NCI-H2081 (cell line): ENCODE measurements at places on chromosomes 4 and X.

GRCh38 chrX:31331928-31332327 is 260.1 kb upstream of the FTHL17 start:
- DNase-seq = no peak

- DNase-seq = peak; percentile 48
Observed at GRCh38 chr4:168713253-168713652, 216.4 kb downstream of the PALLD start.

DNA sequence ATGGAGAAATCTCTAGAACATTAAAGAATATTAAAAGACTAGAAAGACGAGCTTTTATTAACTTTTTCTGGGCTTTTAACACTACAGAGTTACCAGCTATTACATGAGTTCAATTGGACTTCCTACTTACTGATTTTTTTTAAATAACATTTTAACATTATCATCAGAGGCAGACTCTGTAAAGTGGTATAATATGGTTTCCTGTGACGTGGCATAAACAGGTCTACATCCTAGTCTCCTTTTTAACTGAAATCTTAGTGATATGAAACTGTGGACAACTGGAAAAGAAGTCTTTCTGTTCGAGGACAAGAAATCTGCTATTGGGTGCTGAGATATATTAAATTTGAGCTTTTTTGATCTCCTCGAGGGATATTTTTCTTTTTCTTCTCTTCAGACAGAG is 48.7 kb upstream of the ABCG2 start:
- no peak for DNase-seq

- DNase-seq = no peak
Observed at GRCh38 chr4:167550021-167550420, 315.7 kb upstream of the SPOCK3 start.

- DNase-seq = peak; percentile 24
Observed at GRCh38 chr4:149980941-149981340, 97.3 kb upstream of the DCLK2 start.

- DNase-seq = no peak
Observed at GRCh38 chr4:81359207-81359606, 112.5 kb downstream of the RASGEF1B start.

GRCh38 chrX:152061083-152061482 is 77.3 kb downstream of the MAGEA10 start:
- no peak for DNase-seq

DNA sequence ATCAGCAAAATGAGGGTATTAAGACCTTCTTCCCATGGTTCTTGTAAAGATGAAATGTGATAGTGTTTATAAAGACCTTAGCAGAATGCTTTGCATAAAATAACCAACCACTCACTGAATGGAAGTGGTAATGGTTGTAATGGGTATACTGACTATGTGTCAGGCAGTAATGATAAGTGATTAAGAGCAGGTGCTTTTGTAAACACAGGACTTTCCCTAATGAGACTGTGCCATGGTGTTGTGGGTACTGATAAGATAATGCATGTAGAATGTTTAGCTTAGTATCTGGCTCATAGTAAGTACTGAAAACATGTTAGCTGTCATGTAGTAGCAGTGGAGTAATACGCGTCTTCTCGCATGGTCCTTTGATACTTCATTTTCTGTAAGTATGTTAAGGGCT is 6.9 kb downstream of the LSM6 start:
- DNase-seq = peak; percentile 2

GRCh38 chrX:40966213-40966820 is 118.9 kb upstream of the USP9X start:
- DNase-seq = no peak

- no peak for DNase-seq
Observed at GRCh38 chr4:182346250-182346649, 103.0 kb downstream of the TENM3 start.

GRCh38 chr4:8817096-8817812 is 54.4 kb downstream of the HMX1 start:
- DNase-seq = no peak

- peak; percentile 54 for DNase-seq
Observed at GRCh38 chrX:81195712-81196111, 6.0 kb downstream of the HMGN5 start.

- no peak for DNase-seq
Observed at GRCh38 chrX:49282647-49283011, 13.0 kb downstream of the PPP1R3F start.

DNA sequence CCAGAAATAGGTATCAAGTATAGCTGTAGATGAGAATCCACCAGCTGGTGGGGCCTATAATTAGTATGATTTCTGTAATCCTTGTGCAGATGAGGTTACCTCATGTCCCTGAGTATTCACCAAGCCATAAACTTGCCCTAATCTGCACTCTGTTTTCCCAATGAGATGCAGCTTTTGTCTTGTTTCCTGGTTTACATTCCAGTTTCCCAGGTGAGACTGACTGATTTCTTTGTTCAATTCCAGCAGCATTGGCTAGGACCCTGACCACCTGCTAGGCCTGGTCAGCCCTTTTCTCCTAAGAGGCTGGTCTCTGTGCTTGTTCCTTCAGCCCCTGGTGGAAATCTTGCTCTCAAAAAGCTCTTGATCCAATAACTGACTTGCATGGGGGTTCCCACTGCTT is 44.6 kb downstream of the GABRB1 start:
- peak; percentile 54 for DNase-seq

- no peak for DNase-seq
Observed at GRCh38 chr4:101187841-101188240, 159.5 kb downstream of the PPP3CA start.

DNA sequence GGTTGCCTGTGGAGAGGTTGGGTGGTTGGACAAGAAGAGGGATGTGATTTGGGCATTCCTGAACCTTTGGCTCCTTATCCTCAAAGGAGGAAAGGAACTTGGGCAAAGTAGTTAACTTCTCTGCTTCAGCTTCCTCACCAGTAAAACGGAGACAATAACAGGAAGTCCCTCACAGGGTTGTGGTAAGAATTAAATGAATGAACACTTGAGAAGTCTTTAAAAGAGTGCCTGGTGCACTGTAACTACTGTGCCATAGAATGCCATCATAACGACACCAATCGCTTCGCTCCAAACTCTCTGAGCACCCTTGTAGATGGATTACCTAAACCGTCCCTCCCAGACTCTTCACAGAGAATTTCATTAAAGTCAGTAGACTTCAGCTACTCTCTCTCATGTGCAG is 10.5 kb downstream of the ZCCHC18 start:
- DNase-seq = no peak

- DNase-seq = no peak
Observed at GRCh38 chr4:15132739-15133138, 130.5 kb downstream of the CPEB2 start.

- no peak for DNase-seq
Observed at GRCh38 chr4:113355550-113356371, 306.3 kb downstream of the ANK2 start.

DNA sequence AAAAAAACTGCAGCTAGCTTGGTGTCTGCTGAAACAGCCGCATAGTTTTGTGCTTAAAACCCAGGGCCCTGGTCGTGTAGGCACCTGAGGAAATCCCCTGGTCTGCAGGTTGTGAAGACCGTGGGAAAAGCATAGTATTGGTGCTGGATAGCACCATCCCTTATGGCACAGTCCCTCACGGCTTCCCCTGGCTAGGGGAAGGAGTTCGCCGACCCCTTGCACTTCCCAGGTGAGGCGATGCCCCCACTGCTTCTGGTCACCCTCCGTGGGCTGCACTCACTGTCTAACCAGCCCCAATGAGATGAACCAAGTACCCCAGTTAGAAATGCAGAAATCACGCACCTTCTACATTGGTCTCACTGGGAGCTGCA is 1105.1 kb downstream of the STPG2 start:
- no peak for DNase-seq
